ENCODE measurements at places on chromosomes 5 and 9.

DNA sequence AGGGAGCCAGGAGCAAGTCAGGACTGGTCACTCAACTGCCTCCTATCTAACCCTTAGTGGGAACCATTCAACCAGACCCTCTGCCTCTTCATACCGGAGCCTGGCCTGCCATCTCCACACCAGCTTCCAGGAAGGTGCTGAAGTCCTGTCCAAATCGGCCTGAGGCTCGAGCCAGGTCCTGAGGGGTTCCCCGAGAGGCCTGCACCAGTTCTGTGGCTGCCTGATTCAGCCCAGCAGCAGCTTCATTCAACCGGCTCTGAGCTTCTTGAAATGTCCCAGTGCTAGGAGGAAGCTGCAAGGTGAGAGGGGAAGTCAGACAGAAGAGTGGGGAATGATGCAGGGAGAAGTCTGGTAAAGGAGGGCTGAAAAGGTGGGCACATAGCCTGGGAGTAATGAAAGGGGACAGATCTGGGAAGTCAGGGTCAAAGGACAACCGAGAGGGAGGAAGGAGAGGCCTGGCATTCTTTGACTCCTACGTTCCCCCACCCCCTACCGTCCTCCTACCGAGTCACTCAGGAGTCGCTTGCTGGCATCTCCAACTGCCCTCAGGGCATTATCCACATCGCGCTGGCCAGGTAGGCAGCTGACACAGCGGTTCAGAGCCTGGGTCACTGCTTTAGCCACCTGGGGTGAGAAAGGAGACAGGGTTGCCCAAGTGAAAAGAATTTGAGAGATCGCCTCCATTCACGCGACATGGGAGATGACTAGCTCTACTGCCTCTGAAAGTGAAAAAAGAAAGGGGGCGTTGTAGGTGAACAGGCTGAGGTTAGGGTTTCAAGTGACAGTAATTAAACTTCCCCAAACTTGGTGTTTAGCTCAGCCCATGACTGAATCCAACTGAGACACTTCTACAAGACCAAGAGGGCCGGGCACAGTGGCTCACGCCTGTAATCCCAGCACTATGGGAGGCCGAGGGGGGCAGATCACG is 20.2 kb downstream of the TLN1 start:
- DNase-seq, result no peak

DNA sequence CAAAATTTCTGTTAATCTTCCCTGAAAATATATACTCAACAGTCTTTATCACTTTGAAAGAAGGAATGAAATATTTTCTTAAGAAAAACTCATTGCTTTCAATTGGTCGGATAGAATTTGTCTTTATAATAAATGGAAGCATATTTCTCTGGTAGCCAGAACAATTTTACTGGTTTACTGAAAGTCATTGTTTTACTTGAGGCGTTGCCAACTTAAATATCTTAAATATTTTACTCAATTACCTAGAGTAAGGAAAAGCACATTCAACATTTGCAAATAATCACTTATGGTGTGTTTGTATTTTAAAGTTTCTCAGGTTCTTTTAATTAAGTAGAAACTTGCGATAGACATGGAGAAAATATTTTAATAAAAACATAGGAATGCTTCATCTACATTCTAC is 1181.7 kb downstream of the EFNA5 start:
- no peak for DNase-seq

GRCh38 chr5:27217155-27217956 is 179.0 kb upstream of the CDH9 start:
- DNase-seq, result no peak

- no peak for DNase-seq
Measured at GRCh38 chr5:115785381-115786065, 30.9 kb downstream of the CDO1 start.

- DNase-seq, result no peak
Measured at GRCh38 chr5:109649318-109649717, 40.4 kb upstream of the MAN2A1 start.

DNA sequence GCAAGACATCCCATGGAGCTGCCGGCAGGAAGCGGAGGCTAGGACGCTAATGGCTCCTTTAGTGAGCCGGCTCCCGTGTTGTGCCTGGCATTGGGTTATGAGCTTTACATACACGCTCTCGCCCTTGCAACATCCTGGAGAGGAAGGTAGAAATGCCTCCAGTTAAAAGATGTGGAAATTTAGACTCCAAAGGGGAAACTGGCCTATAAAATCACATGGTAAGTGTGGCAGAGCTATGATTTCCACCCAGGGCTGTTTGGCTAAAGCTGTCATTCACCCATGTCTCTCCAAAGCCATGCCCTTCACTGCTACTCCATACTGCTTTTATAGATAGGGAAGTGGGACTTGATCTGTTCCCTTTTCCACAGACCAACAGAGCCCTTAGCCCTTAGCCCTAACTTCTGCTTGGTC is 5.2 kb downstream of the GM2A start:
- no peak for DNase-seq

DNA sequence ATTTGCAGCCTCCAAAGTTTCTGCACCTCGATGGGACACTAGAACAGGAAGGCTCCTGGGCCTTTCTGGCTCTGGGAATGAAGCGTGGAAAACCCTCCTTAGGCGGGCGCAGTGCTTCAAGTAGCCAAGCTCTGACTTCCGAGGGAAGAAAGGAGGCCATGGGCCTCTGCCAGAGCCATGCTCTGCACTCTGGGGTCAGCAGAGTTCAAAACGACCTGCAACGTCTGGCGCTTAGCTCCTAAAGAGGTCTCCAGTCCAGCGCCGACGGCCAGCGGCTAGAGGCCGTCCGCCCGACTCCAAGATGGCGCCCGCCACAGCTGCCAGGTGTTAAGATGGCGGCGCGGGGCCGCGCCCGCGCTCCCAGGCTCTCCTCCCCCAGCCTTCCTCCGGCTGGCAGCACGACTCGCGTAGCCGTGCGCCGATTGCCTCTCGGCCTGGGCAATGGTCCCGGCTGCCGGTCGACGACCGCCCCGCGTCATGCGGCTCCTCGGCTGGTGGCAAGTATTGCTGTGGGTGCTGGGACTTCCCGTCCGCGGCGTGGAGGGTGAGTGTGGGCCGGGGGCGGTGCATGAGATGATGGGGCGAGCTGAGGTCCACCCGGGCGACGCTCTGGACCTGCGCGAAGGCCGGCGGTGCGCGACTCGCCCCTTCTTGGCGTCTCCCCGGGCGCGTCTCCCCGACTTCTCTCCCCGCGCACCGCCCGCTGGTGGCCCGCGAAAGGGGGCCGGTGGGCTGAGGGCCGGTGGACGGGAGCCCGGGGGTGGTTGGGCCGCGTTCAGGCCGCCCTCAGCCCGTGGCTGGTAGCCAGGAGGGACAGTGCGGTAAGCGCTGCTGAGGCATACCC is at the start of gene TXNDC15:
Gene TXNDC15, plus strand, starts transcription at position 385 of the 844 bp plus-strand sequence. Its CDS starts 57 bp downstream, at position 442.
- DNase-seq, result peak; percentile 52

DNA sequence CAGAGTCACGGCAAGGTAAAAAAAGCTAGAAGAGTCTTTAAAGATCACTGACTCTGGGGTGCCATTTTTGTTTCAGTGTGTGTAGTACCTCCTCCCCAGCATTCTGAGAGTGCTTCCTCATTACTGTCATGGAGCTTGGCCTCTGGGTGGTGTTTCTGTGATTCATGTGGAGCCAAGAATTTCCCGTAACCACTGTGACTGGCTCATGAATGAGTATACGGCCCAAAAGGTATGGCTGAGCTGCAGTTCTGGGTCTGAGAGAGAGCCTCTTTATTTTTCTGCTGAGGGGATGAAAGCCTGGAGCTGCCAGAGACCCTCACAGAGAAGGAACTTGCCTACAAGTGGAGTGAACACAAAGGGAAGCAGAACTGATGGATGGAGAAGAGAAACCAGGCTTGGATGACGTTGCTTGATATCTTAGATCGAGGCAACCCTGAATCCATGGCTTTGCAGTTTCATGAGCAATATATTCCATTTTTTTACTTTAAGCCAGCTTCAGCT is 85.6 kb downstream of the PTTG1 start:
- no peak for DNase-seq

DNA sequence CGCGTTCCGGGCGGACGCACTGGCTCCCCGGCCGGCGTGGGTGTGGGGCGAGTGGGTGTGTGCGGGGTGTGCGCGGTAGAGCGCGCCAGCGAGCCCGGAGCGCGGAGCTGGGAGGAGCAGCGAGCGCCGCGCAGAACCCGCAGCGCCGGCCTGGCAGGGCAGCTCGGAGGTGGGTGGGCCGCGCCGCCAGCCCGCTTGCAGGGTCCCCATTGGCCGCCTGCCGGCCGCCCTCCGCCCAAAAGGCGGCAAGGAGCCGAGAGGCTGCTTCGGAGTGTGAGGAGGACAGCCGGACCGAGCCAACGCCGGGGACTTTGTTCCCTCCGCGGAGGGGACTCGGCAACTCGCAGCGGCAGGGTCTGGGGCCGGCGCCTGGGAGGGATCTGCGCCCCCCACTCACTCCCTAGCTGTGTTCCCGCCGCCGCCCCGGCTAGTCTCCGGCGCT is at the start of gene DAPK1:
Gene DAPK1, plus strand, starts transcription at position 264 of the 442 bp plus-strand sequence. CDS start 1,211 bp downstream, outside the sequence.
- DNase-seq, result no peak

DNA sequence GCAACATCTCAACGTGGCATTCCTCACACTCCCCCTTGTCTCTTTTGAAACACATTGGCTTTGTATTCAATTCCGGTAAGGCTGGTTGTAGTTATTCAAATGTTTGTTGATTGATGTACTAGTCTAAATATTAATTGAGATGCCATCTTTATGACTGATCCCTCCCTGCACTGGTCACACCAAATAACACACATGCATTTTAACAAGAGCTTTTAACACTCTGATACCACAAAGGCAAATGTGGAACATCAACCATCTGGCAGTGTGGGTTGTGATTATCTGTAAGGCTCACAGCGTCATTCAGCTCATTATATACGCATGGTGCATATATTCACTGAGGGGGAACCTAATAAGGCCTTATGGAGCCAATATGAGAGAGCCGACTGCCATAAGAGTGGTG is 305.0 kb downstream of the TENT4A start:
- no peak for DNase-seq

- DNase-seq, result no peak
Measured at GRCh38 chr5:146520731-146521130, 4.7 kb upstream of the GPR151 start.

DNA sequence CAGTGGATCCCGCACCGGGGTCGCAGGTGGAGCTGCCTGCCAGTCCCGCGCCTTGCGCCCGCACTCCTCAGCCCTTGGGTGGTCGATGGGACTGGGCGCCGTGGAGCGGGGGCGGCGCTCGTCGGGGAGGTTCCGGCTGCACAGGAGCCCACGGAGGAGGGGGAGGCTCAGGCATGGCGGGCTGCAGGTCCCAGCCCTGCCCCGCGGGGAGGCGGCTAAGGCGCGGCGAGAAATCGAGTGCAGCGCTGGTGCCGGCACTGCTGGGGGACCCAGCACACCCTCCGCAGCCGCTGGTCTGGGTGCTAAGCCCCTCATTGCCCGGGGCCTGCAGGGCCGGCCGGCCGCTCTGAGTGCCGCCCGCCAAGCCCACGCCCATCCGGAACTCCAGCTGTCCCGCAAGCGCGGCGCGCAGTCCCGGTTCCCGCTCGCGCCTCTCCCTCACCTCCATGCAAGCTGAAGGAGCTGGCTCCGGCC is 120.6 kb upstream of the MEF2C start:
- no peak for DNase-seq

DNA sequence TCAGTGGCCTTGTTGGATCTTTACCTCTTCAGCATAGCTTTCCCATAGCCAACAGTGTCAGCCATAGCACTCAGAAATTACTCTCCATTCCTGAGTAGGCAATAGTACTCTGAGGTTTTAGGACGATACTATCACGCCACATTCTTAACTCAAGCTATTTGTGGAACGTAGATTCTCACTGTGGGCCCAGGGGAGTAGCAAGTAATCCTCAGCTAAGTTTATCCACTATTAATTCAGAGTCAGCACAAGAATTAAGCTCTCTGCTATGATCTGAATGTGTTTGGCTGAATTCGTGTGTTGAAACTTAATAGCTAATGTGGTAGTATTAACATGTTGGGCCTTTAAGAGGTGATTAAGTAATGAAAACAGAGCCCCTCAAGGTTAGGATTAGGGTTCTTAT is 858.8 kb upstream of the NUDT12 start:
- DNase-seq, result no peak

DNA sequence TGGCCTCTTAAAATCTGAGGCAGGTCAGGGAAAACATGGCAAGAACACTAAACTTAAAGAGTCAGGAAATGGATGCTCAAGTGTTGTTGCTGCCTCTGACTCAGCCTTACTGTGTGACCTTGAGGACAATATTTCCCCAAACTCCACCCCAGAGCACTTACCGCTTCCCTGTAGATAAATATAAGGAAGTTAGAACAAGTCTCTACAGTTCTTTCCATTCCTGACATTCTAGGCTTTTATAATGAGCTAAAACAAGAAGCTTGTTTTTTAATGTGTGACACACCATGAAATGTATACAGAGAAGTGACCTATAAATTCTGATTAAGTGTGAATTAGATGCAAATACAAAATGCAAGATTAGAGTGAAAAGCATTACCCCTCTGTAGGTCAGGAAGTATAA is 129.3 kb downstream of the GRIA1 start:
- no peak for DNase-seq

DNA sequence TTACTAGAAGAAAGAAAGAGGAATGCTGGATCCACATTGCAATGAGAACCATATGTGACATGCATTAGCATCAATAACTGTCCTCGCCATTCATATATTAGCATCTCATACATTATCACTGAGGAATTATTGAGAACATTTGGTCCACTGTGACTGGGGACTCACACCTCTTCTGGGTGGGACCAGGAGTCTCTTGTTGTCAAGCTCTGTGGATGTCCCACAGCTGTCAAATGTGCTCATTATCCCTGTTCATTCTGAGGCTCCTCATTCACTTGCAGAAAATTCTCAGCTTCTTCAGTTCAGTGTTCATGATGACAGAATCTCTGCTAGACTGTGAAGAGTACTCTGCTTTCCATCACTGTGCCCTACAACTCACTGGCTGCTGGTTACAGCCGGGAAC is 109.4 kb downstream of the PJA2 start:
- no peak for DNase-seq

DNA sequence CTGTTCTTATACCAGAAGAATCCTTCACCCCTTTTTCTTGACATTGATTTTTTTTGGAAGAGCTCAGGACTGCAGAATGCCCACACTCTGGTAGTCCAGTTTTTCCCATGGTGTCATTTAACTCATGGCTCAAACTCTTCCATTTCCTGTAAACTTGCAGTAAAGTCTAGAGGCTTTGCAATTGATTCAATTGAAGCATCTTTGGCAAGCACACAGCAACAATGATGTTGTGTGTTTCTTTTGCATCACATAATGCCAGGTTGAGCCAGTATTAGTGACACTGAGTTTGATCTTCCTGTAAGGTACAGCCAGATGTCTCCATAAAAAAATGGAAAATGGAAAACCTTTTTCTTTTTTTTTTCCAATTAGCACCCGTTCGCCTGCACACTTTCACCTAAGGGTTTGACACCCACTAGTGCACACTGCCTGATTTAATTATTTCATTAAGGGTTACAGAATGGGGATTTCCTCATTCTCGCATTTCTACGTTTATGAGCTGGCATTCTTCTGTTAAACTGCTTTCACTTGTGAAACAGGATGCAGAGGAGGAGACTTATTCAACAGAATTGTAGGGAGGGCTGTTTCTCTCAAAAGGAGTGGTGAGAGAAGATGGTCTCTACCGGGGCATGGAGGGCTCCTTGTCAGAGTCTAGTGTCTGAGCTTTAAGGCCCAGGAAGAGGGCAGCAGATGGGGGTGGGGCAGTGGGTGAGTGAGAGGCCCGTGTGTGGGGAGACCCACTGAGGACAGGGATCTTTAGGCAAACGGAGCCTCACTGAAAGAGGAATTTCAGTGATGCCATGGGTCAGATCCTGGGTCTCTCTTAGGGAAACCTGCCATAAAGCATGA is 2.2 kb upstream of the S1PR3 start:
- no peak for DNase-seq

All from stimulated activated CD8-positive, alpha-beta memory T cell treated with anti-CD3 and anti-CD28 coated beads, Interleukin-7, amount 100 ng/mL, for 1 hour (primary cell).